ENCODE measurements at places on chromosomes 12 and 14.

GRCh38 chr14:35861204-35861868, 35.2 kb downstream of the BRMS1L start:
- no peak for DNase-seq

GRCh38 chr12:128657378-128657777, 166.4 kb downstream of the SLC15A4 start:
- no peak for DNase-seq

DNA sequence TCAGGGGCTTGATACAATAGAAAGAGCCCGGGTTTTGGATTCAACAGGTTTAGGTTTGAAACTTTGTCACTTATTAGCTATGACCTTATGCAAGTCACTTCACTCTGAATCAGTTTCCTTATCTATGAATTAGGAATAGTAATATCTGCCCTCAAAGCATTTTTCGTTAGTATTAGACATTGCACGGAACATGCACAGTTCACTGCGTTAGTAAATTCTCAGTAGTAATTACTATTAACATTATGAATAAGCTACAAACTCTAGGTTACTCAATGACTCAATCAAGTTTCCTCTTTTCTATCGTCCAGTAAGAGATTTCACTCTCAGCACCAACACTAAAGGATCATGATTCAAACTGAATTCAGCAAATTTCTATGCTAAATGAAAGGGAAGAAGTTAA, 150.3 kb downstream of the CEP83 start:
- no peak for DNase-seq

GRCh38 chr14:93753647-93754046, 34.6 kb downstream of the PRIMA1 start:
- no peak for DNase-seq

Data from DMS 273 treated with DMSO at 0.1 percent for 48 hours (cell line).